ENCODE measurements at places on chromosomes 13 and 19.

- no peak for DNase-seq
Measured at GRCh38 chr13:114279758-114280355, 1.5 kb upstream of the UPF3A start.

GRCh38 chr13:97242755-97243497 is 20.8 kb downstream of the MBNL2 start:
- DNase-seq: no peak

- DNase-seq: no peak
Measured at GRCh38 chr13:47036294-47037008, 139.6 kb upstream of the HTR2A start.

DNA sequence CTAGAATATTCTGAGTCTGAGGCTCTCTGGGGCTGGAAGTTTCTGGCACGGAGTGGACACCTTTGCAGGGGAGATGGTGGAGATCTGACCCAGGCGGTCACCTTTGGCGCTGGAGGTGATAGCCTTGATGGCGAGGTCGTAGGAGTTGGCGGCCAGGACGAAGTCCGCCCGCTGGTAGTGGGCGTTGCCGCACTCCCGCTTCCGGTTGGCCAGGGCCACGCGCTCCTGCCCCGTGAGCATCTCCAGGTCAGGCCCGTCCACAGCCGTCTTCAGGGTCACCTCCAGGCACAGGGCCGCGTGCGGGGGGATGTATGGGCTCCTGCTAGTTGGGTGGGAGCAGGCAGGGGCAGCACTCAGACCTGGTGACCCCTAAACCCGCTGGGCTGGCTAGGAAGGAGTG is 5.3 kb downstream of the FKBP8 start:
- DNase-seq: no peak

GRCh38 chr19:5814852-5815246 is 10.0 kb downstream of the NRTN start:
- no peak for DNase-seq

DNA sequence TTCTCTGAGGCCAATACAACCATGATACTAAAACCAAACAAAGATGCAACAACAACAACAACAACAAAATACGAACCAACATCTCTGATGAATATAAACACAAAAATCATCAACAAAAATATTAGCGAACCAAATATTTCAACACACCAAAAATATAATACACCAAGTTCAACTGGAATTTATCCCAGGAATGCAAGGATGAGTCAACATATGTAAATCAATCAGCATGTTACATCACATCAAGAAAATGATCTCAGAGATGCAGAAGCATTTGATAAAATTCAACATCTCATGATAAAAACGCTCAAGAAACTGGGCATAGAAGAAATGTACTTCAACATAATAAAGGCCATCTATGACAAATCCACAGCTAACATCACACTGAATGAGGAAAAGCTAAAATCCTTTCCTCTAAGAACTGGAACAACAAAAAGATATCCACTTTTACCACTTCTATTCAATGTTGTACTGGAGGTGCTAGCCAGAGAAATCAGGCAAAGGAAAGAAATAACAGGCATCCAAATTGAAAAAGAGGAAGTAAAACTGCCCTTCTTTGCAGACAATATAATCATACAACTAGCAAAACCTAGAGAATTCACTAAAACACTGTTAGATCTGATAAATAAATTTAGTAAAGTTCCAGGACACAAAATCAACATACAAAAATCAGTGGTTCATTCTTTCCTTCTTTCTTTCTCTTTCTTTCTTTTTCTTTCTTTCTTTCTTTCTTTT is 2448.7 kb upstream of the PCDH20 start:
- no peak for DNase-seq

DNA sequence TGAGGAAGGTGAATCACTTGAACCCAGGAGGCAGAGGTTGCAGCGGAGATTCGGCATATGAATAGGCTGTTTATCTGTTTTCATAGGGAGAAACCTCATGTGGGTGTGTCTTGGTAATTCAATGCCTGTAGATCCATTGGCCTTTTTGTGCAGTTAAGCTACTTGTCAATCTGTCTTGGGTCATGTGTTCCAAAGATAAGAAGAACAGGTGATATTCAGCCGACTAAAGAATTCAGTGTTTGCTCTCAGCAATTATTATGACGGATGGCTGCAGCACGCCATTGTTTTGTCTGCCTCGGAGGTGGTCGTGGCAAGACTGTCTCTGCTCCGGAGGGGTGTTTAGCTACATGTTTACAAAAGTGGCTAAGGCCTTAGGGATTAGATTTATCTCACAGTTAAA is 573.0 kb upstream of the PCDH9 start:
- DNase-seq: no peak

GRCh38 chr13:31747291-31747690 is 8.0 kb downstream of the RXFP2 start:
- no peak for DNase-seq

DNA sequence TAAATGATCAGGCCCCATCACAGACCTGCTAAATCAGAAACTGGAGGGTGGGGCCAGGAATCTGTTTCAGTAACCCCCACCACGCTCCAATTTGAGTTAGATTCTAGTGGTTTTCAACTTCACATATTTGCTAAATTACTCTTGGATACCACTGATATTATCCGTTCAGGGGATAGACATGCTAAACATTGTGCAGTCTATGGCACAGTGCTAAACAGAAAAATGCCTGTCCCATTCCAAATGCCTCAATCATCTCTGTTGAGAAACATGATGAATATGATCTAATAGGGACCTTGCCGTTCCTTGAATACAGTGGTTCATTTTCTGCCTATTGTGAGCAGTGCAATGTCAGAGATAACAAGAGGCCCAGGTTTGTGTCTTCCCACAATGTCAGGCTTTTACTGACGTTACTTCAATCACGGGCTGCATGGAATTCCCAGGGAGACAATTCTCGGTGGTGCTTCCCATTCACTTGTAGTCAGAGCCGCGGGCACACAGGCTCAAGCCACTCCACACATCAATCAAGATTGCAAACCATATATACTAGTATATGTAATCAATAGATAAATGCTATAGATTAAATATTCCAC is 52.7 kb downstream of the MYO16 start:
- DNase-seq: no peak

Data from hepatic stellate cell (primary cell).